A549 treated with ZK216348 at 1 μM for 4 hours (cell line): ENCODE measurements at places on chromosomes 5 and 9. TPM values are rescaled to one million over a fixed set of nuclear protein-coding genes. Genes with fewer than 3 reads are reported as not detected.

The CYSRT1 gene
- total RNA-seq: 2.8 to 5.4 TPM (median 4.2 TPM) in 5 replicates

The SLC6A7 gene
- total RNA-seq: 0.04 TPM in 2 of 5 replicates, not detected in the others

The BHMT gene
- total RNA-seq: not detected in 5 replicates

The CCDC192 gene
- not detected in 5 replicates for total RNA-seq

The CSF2 gene
- 0.20 to 0.56 TPM (median 0.36 TPM) in 3 of 5 replicates, not detected in the others for total RNA-seq

The DMAC1 gene
- 47.7 to 80.6 TPM (median 72.3 TPM) in 5 replicates for total RNA-seq

The IPPK gene
- 11.1 to 14.1 TPM (median 13.0 TPM) in 5 replicates for total RNA-seq

The CDC23 gene
- 21.4 to 34.1 TPM (median 27.0 TPM) in 5 replicates for total RNA-seq

The NR6A1 gene
- 1.5 to 2.1 TPM (median 2.0 TPM) in 5 replicates for total RNA-seq

The PCDHGA5 gene
- total RNA-seq: 0.09 to 0.21 TPM (median 0.18 TPM) in 5 replicates

The ECM2 gene
- 0.09 to 0.19 TPM (median 0.15 TPM) in 4 of 5 replicates, not detected in the other for total RNA-seq

The CDKN2A gene
- 0.23 to 0.38 TPM in 2 of 5 replicates, not detected in the others for total RNA-seq

The SPATA31C1 gene
- not detected in 5 replicates for total RNA-seq

The PPP6C gene
- total RNA-seq: 25.1 to 32.4 TPM (median 26.6 TPM) in 5 replicates

The C1QTNF2 gene
- 0.09 to 0.29 TPM (median 0.18 TPM) in 4 of 5 replicates, not detected in the other for total RNA-seq

The GABRA6 gene
- total RNA-seq: not detected in 5 replicates

The BTNL9 gene
- 0.53 to 1.5 TPM (median 0.99 TPM) in 5 replicates for total RNA-seq

The TAF11L5 gene
- not detected in 5 replicates for total RNA-seq

The FOXD4L6 gene
- not detected in 5 replicates for total RNA-seq

The PTPRD gene
- 0.15 to 0.55 TPM (median 0.40 TPM) in 5 replicates for total RNA-seq

The ABLIM3 gene
- total RNA-seq: 16.9 to 23.0 TPM (median 19.4 TPM) in 5 replicates

The ENC1 gene
- 6.8 to 7.9 TPM (median 7.7 TPM) in 5 replicates for total RNA-seq

The TMEM250 gene
- 25.6 to 53.9 TPM (median 48.8 TPM) in 5 replicates for total RNA-seq

The CENPH gene
- 17.6 to 30.4 TPM (median 27.4 TPM) in 5 replicates for total RNA-seq

The PPIC gene
- total RNA-seq: 14.9 to 20.3 TPM (median 17.7 TPM) in 5 replicates

The GCNT4 gene
- 0.33 to 0.72 TPM (median 0.34 TPM) in 5 replicates for total RNA-seq

The C5orf46 gene
- 0.29 TPM in 1 of 5 replicates, not detected in the others for total RNA-seq

The RASGEF1C gene
- total RNA-seq: 0.50 TPM in 1 of 5 replicates, not detected in the others

The HTR1A gene
- total RNA-seq: not detected in 5 replicates

The HTR4 gene
- not detected in 5 replicates for total RNA-seq

The FST gene
- 3.0 to 4.5 TPM (median 4.4 TPM) in 5 replicates for total RNA-seq

The C9orf43 gene
- total RNA-seq: 0.33 to 1.1 TPM (median 0.41 TPM) in 5 replicates

The FBXL7 gene
- 1.0 to 1.6 TPM (median 1.5 TPM) in 5 replicates for total RNA-seq

The FCHO2 gene
- total RNA-seq: 11.6 to 19.1 TPM (median 14.1 TPM) in 5 replicates

The IRGM gene
- 0.14 TPM in 1 of 5 replicates, not detected in the others for total RNA-seq

The DAB2 gene
- total RNA-seq: 8.5 to 12.0 TPM (median 10.4 TPM) in 5 replicates

The PCDHA7 gene
- total RNA-seq: 0.06 to 0.21 TPM (median 0.13 TPM) in 5 replicates

The CLIC3 gene
- 2.2 to 4.2 TPM (median 3.7 TPM) in 5 replicates for total RNA-seq

The GPX3 gene
- total RNA-seq: 12.1 to 20.9 TPM (median 17.2 TPM) in 5 replicates

The ARSI gene
- total RNA-seq: 22.1 to 46.5 TPM (median 38.3 TPM) in 5 replicates

The ZBED3 gene
- 3.0 to 4.5 TPM (median 3.7 TPM) in 5 replicates for total RNA-seq

The NCBP1 gene
- total RNA-seq: 23.7 to 31.7 TPM (median 26.5 TPM) in 5 replicates

The IFNK gene
- not detected in 5 replicates for total RNA-seq

The REEP2 gene
- total RNA-seq: 6.1 to 8.2 TPM (median 6.8 TPM) in 5 replicates

The TJP2 gene
- total RNA-seq: 3.2 to 5.8 TPM (median 5.1 TPM) in 5 replicates

The CARD9 gene
- 0.85 to 2.3 TPM (median 1.0 TPM) in 5 replicates for total RNA-seq

The LPAR1 gene
- 17.0 to 23.1 TPM (median 21.3 TPM) in 5 replicates for total RNA-seq

The NSG2 gene
- not detected in 5 replicates for total RNA-seq

The CAMK2A gene
- 0.69 to 1.1 TPM (median 0.98 TPM) in 5 replicates for total RNA-seq
